ENCODE measurements at places on chromosomes 1 and 21. TPM values are rescaled to one million over a fixed set of nuclear protein-coding genes. Genes with fewer than 3 reads are reported as not detected.

GRCh38 chr1:243287652-243288051, 31.8 kb downstream of the SDCCAG8 start:
- DNase-seq: no peak

- DNase-seq: no peak
Measured at GRCh38 chr1:12496154-12496961, 121.7 kb downstream of the DHRS3 start.

DNA sequence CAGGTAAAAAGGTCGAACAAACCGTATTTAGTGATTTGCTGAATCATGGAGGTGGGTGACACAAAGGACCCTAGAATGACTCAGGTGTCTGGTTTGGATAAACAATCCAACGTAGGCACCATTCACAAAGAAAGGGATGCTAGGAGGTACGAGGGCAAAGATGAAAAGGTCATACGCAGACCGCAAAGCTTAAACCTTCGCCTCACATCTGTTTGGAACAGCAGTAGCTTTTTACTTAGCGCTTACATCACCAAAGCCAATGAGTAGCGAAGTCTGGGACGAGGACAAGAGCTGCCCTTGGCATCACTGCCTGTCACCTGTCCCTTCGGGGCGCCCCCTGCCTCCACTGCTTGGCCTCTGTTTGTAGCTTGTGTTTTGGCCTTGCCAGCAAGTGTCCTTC, 350.2 kb downstream of the SMYD3 start:
- DNase-seq: no peak

GRCh38 chr1:210899676-210900075, 234.3 kb downstream of the KCNH1 start:
- DNase-seq: no peak

The PGLYRP4 gene
- not detected for total RNA-seq

The TMPRSS15 gene
- not detected for total RNA-seq

The PTPN22 gene
- 6.6 TPM for total RNA-seq

The CLCNKA gene
- total RNA-seq: 4.7 TPM
